SW 1271 (cell line): ENCODE measurements at places on chromosomes 4 and X.
A peak's percentile ranks its signal among the peaks of the same experiment; 100 is the strongest.

- DNase-seq, result no peak
Measured at GRCh38 chr4:176276710-176277109, 7.7 kb upstream of the ASB5 start.

DNA sequence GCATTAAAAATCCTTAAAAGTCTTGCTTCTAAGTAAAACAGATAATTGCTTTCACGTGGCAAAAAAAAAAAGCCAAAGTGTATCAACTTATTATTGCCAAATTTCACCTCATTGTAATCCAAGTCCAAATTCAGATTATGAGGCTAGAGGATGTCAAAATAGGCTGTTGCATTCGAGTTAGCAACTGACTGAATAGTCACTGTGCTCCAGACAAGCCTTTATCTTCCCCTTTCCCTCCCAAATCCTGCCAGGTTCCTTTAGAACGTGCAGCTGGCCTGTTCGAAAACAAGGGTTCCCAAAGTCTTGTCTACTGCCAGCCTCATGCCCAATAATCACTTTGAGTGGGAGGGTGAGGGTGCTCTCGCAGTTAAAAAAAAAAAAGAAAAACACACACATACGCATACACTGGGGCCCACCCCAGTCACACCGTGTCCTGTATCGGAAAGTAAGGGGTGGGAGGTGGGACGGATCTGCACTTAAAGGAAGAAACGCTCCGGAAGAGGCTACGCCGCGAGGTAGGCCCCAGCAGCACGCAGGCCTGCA, 603 bp downstream of the MAD2L1 start:
- DNase-seq, result no peak

DNA sequence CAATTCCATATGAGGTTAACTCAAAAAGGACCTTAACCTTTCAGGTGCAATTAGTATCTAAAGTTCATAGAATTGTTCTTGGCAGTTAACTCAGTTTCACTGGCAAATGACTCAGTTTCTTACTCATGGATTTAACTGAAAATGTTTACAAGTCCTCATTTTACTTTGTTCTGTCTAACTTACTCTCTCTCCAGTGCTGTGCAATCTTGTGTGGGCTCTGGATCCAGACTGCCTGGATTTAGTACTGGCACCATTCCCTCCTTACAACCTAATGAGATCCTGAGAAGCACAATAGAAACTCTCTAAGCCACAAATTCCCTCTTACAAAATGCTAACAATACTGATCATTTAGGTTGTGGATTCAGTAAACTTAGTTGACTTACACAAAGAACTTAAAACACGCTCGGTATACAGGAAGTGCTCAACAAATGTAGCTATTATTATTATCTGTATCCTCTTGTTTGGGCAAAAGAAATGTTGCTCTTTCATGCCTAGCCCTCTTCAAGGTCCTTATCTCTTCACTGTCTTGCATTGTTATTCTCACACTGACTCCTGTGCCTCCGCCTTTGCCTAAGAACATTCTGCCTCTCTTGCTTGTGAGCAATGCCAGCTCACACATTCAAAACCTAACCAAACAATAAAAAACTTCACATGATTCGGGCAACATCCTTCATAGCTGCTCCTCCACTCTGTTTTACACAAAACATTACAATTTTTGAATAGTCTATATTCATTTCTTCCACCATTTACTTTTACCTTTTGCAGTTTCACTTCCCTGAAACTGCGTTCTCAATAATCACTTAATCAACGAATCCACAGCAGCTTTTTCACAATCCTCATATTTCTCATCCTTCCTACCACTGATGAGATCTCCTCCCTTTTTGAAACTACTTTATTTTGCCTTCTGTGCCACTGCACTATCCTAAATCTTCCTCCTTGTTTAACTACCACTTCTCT, 91.8 kb downstream of the PDE5A start:
- no peak for DNase-seq

- DNase-seq, result no peak
Measured at GRCh38 chr4:3387943-3388361, 53.8 kb upstream of the HGFAC start.

DNA sequence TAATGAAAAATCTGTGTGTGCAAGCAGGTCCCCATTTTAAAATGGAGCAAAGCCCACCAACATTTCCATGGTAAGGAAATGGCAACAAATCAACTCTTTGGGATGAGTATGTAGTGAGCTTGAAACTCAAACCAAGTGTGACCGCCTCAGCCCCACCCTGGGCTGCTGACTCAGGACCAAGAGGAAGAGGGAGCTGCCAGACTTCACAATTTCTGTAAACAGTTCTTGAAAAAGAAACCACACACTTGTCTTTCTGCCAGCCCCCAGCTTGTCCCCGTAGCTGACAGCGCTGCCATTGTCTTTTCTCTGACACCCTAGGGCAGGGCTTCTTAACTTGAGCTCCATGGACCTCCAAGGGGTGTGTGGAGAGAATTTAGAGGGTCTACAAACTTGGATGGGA, 10.3 kb downstream of the RTL5 start:
- DNase-seq, result no peak

DNA sequence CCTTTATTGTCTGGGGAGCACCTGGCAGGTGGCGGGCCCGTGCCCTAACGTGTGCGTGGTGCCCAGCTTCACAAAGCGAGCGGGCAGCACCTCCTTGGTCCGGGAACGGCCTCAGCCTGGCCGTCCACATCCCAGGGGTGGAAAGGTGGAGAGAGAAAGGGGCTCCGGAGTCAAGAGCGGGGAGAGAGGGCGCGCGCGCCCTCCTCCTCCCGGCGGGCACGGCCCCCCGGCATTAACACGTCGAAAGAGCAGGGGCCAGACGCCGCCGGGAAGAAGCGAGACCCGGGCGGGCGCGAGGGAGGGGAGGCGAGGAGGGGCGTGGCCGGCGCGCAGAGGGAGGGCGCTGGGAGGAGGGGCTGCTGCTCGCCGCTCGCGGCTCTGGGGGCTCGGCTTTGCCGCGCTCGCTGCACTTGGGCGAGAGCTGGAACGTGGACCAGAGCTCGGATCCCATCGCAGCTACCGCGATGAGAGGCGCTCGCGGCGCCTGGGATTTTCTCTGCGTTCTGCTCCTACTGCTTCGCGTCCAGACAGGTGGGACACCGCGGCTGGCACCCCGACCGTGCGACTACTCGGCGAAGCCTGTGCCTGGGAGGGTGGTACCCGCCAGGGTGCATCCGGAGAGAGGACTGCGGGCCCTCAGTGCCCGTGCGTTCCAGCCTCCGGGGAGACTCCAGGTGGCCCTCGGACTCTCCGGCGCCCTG, at the start of gene KIT:
Gene KIT, plus strand, starts transcription at position 407 of the 701 bp plus-strand sequence. Its CDS starts 58 bp downstream, at position 465.
- DNase-seq, result no peak

- no peak for DNase-seq
Measured at GRCh38 chr4:67397031-67397430, 148.3 kb downstream of the CENPC start.

DNA sequence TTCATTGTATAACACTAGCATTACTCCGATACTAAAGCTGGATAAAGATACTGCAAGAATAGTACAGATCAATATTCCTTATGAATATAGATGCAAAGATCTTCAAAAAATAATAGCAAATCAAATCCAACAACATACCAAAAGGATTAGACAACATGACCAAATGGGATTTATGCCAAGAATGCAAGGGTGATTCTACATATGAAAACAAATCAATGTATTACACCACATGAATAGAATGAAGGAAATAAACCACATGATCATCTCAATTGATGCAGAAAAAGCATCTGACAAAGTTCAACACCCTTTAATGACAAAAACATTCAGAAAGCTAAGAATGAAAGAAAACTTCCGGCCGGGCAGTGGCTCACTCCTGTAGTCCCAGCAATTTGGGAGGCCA, 42.8 kb downstream of the CUL4B start:
- DNase-seq, result no peak

DNA sequence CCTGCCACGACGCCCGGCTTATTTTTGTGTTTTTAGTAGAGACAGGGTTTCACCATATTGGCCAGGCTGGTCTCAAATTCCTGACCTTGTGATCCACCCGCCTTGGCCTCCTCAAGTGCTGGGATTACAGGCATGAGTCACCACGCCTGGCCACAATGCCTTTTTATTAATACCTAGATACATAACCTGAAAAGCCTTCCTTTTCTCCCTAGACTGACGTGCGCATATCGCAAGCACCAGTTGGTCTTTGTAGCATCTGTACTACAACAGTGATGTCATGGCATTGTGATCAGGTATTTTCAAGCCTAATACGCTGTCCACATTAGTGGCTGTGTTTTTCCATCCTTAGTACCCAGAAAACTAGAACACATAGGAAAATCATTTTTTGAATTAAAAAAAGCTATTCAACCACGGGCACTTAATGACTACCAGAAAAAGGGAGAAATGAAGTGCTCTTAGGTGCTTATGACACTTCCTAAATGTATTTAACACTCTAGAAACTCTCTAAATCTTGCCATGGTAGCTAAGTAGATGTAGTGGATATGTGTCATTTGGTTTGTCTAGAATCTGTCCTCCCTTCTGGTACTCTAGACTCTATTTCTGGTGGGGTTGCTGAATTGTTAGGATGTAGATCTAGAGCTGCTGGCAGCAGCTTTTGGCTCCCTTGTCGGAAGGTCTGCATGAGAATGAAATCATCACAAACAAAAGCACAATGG, 707.8 kb downstream of the STIM2 start:
- DNase-seq, result no peak

DNA sequence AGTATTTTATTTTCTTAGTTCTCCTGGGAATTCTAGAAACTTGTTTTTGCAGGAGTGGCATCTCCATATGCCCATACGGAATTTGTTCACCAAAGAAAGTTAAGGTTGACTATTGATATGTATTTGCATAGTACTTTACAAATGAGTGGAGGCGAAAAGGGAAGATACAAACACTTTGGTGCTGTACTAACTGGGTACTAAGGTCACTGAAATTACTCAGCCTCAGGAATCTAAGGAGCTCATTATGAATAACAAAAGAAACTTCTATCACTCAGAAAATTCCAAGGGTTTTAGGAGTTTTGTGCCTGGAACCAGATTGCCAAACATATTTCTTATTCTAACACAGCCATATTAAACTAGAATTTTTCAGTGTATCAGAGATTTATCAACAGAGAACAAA, 27.4 kb upstream of the TMPRSS11B start:
- no peak for DNase-seq

- no peak for DNase-seq
Measured at GRCh38 chr4:122765692-122766352, 33.3 kb downstream of the BBS12 start.

DNA sequence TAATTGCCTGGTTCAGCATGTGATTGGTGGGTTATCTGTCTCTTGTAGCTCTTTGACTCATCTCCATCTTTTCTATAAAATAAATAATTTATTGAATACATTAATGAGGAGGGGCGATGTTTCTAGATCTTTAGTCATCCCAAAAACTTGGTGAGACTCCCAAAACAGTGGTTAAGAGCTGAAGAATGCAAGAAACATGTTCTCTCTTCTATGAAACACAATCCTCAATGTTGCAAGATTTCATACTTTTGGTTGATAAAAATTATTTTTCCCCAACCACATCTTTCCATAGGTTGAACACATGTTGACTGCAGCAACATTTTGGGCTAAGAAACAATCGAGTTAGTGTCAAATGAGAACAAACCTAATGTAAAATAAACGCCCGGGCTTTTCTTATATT, 1.2 kb upstream of the TMEM47 start:
- no peak for DNase-seq

GRCh38 chrX:139077281-139078250, 366.0 kb upstream of the FGF13 start:
- no peak for DNase-seq

GRCh38 chr4:26762650-26763049, 98.0 kb upstream of the STIM2 start:
- no peak for DNase-seq

GRCh38 chr4:180766944-180767729, 1476.1 kb upstream of the TENM3 start:
- DNase-seq, result no peak

GRCh38 chr4:154559494-154560418, 3.1 kb upstream of the FGB start:
- DNase-seq, result no peak

GRCh38 chr4:7890635-7891393, 48.8 kb downstream of the AFAP1 start:
- DNase-seq, result peak; percentile 41

DNA sequence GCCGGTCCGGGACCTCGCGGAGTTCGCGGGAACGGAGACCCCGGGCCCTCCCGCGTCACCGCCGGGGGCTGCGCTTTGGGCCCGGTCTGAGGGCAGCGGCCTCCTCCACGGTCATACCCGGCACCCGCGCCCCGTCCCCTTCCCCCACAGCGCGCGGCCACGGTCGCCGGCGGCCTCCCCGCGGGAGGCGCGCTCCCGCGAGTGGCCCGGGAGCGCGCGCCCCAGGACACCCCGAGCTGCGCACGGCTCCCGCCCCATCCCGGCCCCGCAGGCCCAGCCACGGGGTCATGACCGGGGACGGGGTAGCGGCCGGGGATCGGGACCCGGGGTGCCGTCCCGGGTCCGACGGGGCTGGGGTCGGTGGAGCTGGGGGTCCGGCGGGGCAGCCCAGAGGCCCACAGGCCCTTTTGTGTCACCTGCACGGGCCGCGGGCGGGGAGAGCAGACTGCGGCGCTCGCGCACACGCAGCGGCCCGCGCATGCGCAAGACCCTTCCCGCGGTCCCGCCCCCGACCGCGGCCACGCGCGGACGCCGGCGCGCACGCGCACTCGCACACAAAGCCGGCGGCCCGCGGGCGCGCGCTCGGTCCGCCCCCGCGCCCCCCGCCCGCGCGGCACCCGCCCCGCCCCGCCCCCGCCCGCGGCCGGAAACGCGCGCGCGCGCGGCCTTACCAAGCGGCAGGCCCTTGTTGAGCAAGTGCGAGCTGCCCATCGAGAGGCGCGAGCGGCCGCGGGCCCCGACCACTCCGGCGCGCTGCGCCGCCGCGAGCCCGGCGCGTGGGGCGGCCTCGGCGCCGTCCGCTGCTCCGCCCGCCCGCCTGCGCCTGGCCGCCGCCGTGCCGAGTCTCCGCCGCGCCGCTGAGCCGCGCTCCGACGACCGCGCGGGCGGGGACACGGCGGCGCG, at the start of gene CTBP1:
Gene CTBP1, minus strand, starts transcription at position 886 of the 903 bp plus-strand sequence. CDS start 7,799 bp downstream, outside the sequence.
- peak; percentile 32 for DNase-seq

DNA sequence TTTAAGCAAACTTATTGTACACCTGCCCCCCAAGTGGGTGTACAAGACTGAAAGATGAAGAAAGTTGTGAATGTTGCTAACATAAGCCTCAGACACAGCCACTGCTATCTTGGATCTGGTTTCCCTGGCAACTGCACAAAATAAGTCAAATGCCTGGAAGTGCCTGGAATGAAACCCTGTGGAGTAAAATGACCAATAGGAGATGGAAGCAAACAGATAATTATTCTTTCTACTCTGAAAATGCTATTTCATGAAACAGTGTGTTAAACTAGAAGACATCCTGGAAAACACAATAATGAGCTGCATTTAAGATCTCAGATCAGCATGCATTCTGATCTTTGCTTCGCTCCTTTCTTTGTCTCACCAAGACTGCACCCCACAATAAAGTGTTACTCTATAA, 1016.0 kb downstream of the ARAP2 start:
- no peak for DNase-seq
